ENCODE measurements at places on chromosomes 5 and 9.

DNA sequence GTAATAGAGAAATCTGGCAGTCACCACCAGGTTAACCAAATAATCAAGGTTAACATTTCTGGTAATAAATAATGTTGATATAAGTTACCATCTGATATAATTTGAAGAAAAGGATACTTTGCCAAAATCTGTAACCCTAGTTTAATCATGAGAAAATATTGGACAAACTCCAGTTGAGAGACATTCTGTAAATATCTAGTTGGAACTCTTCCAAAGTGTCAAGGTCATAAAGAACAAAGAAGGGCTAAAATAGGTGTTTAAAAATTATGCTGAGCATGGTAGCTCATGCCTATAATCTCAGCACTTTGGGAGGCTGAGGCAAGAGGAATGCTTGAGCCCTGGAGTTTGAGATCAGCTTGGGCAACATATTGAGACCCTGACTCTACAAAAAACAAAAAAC lies 253.3 kb downstream of the MRPS30 start:
- DNase-seq = no peak

- no peak for DNase-seq
Observed at GRCh38 chr5:142845402-142845921, 75.3 kb downstream of the ARHGAP26 start.

GRCh38 chr5:123515904-123516303 lies 3.9 kb downstream of the CSNK1G3 start:
- DNase-seq = no peak

- no peak for DNase-seq
Observed at GRCh38 chr5:135134691-135135381, 100.8 kb upstream of the PITX1 start.

- DNase-seq = peak; percentile 72
Observed at GRCh38 chr5:90037646-90038045, 371.9 kb downstream of the CETN3 start.

GRCh38 chr5:137071526-137071925 lies 427.6 kb downstream of the SPOCK1 start:
- DNase-seq = no peak

DNA sequence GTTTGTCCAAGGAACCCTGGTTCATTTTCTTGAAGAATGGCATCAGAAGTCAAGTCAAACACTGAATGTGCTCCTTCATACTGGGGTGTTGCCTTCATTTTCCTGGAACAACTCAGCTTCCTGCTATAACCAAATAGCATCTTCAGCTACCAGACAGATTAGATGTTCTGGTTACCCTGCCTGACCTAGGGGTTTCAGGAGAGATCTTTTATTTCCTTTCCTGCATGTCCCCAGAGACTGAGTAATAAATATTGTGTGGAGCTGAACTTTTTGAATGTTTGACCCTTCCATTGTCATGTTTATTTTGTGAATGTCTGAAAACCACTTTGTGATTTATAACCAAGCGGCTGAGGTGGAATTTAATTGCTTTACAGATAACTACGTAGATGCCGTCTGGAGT lies 147.1 kb downstream of the IRX1 start:
- DNase-seq = no peak

GRCh38 chr9:37174247-37174646 lies 53.9 kb downstream of the ZCCHC7 start:
- peak; percentile 60 for DNase-seq

DNA sequence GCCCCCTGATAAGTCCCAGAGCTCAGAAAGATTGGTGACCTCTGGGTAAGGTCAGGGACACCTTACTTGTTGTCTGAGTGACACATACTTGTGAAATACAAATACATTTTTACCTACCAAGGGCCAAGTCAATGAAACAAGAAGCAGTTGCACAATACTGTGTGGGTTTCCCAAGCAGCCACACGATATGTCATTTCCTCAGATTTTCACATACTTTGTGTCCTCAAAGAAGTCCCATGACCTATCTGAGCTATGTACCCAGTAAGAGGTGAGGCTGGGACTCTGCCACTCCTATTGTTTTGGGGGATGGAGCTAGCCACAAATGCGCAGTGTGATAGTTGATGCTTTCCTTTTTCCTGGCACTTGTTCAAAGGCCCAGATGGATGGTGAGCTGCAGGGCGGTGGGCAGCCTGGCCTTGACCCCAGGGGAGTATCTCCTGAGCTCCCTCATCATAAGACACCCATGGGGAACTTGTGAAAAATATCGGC lies 4.8 kb upstream of the SLC25A51 start:
- peak; percentile 81 for DNase-seq

DNA sequence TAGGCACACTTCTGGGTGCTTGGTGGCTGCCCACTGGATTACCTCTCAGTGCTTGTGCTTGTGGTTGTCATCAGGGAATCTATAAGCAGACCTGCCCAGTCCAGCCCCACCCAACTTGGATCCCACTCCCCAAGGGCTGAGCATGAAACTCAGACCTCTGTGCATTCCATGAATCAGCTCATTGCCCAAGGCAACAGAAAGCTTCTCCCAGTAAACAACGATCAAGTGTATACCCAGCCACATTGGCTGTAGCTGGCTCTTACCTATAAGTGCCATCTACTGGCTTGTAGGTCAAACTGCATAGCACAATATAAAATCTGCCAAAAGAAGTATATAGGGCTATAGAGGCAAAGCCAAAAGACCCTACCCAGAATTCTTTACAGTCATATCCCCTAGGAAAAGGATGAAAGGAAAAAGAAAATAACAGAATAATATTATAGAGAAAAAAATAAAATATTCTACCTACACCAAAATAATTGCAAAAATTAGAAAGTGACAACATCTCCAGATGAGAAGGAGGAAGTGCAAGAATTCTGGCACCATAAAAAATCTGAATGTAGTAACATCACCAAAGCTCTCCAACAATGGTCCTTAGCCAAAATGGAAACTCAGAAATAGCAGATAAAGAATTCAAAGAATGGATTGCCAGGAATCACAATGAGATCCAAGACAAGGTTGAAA lies 321.0 kb upstream of the TRPC7 start:
- DNase-seq = peak; percentile 57

DNA sequence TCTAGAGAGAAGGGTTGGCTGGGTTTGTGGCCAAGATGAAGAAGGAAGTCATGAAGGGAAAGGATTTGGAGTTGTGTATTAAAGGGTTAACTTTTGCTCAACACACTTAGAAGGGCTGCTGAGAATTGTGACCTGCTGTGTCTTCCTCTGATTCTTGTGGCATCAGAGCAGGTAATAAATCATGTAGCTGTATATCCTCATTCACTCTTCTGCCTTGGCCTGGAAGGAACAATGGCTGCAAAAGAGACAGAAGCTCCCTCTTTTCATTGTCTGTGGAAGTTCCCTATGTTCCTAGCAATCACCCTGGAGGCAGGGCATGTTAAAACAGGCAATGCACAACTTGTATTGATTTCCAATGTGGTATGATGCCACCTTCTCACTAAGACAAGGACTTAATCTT lies 159.1 kb downstream of the LRRC70 start:
- no peak for DNase-seq

DNA sequence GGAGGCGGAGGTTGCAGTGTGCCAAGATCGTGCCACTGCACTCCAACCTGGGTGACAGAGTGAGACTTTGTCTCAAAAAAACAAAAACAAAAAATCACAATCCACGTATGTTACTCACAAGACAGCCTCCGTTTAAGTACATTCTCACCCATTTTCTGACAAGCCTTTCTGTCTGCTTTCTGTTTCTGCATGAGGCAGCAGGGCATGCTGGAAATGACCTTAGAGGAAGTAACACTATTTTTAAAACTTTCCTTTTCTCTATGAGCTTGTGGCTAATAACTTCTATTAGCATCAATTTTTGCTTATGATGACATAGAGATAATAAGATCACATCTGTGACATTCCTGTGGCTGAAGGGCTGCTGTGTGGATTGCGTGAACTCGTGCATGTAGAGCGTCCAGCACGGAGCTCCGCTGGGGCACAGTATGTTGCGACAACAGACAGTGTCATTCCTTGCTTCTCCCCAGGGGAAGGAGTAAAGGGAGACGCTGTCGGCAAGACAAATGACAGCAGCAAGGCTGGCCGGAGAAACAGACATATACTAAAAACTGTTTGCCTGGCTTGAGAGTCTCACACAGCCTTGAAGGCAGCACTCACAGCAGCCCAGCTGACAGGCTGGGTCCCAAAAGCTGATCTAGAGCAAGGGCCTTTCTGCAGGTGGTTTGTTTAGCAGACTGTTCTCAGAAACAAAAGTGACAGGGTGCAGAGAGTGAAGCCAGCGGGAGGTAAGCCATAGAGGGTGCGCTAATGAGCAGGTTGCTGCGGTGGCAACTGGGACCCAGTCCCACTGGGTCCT lies 1.6 kb downstream of the BTNL3 start:
- DNase-seq = no peak

DNA sequence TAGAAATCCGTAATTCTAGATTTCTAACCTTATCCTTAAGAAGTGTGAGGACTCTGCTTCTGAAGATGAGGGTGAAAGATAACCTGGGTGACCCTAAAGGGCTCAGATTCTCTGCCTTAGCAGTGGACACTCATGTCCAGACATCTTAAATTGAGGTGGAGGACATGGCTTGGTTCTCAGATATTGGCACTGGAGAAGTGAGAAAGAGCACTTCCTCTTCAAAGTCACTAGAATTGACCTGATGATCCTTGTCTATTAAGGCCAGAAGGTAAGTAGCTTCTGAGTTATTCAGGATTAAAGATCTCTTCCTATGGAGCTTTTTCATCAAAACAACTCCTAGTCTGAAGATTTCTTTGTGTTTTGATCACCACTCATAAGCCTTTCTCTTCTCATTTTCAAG lies 54.8 kb downstream of the C9 start:
- no peak for DNase-seq

DNA sequence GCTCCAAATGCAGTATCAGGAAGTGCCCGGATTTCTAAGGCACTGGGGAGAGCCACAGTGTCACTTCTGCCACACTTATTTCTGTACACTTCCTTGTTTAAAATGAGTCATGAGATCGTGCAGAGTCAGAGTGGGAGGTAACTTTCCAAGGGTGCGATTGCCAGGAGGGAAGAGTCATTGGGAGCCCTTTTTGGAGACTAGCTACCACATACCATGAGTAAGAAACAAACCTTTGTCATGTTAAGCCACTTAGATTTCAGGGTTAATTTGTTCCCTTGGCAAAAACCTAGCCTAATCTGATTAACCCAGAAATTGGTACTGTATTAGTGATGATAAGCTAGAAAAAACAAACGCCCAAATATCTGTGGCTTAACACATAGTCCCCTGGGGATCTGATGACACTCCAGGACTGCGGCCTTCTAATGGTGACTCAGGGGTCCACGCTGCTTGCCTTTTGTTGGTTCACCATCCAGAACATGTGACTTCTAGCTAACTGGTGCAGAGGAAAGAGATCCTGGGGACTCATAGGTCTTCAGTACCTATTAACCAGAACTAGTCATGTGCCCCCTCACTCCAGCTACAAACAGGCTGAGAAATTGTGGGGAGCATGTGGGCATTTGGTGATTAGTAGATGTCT lies 48.6 kb upstream of the TLE1 start:
- DNase-seq = peak; percentile 94

GRCh38 chr9:79196606-79197005 lies 375.2 kb upstream of the TLE4 start:
- DNase-seq = peak; percentile 44

DNA sequence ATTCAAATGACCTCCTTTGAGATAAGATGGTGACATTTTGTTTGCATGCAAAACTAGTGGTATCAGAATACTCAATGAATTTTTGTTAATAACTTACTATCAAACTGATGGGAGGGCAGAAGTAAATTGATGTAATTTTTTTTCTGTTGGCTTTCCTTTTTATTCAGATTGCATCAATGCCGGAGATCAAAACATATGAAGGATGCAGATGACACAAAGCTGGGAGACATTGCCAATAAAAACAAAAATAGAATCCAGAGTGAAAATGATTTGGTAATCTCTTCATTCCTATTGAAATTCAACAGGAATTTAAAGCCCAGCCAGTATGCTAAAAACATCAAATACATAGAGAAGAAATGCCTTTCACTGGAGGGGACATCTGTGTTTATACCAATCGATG lies 1655.3 kb upstream of the C9orf72 start:
- no peak for DNase-seq

- DNase-seq = no peak
Observed at GRCh38 chr5:59287884-59288283, 605.6 kb downstream of the PDE4D start.

GRCh38 chr5:95298651-95299050 lies 13.8 kb upstream of the MCTP1 start:
- DNase-seq = no peak

GRCh38 chr5:18032744-18033143 lies 398.5 kb downstream of the TAF11L14 start:
- DNase-seq = no peak

GRCh38 chr9:6646293-6646636 lies 736 bp upstream of the GLDC start:
- no peak for DNase-seq

DNA sequence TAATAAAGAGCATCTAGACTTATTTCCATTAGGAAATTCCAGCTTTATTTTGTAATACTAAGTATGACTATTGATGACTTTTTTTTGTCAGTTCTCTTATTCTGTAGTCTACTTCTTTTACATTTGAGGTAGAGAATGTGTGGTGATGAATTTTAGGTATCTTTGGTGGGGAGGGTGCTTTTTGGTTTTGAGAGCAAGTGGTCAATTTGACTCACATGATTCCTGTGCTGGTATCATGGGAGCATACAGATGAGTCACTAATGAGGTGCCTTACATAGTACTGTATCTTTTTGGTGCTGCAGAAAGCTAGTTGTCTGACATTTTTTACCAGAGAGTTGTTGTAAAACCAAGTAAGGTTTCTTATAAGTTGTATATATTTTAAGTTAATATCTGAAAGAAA lies 35.3 kb downstream of the ERBIN start:
- peak; percentile 24 for DNase-seq

DNA sequence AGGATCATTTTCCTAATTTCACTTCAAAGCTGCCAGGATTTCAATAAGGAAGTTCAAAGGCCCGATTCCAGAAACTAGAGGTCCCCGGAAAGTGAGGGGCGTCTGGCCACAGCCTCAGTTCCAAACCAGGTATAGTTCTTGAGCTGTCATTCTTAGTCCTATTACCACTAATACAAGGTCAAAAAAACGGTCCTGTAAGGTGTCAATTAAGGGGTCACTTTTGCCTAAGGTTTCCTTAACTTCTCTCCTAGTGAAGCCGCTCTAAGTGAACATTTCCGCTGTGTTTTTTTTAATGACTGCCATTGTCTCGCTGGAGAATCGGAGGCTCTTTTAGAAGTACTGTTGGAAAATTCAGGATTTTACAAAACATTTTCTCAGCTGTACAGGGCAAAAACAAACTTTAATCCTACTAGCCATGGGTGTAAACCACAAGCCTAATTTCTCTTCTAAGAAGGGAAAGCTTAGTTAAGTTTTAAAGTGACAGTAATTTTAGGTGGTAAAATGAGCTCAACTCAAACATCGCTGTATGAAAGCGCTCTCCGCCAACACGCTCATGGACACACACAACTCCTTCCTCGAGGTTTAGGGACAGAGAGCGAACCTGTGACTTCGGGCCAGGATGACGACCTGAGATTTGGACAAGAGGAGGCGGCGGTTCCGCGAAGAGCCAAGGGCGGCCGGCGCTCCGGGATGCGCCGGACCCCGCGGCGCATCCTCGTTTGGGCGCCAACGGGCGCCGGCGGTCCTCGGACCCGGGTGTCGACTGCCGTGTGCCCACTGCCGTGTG lies 76.7 kb upstream of the IFNE start:
- peak; percentile 48 for DNase-seq
